ENCODE measurements at places on chromosomes 2 and 18.

DNA sequence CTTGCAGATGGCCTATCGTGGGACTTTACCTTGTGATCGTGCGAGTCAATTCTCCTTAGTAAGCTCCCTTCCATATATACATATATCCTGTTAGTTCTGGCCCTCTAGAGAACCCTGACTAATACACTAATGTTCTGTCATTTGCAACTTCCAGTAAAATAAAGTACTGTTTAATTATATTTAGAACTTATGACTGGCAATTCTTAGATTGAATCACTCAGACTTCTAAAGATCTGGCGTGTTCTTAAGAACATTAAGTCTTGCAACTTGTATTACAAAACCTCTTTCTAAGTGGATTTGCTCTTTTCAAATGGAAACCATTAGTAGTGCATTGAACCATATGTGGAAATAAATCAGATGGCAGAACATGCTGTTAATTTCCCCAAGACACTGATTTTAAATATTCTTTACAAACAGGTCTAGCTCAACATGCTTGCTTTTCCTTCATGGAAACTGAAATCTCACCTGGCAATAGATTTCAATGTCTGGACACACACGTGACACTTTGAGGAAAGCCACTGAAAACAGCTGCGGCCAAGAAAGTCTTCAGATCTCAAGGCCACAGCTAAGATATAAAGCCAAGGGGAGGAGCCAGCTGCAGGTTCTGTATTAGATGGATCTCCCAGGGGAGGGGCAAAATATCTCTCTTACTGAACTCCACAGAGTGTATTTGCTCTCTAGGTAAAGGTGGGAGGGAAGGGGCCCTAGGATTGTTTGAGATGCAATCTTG is 50.6 kb downstream of the PMAIP1 start:
- peak; percentile 50 for DNase-seq

- DNase-seq, result no peak
These were observed 245.4 kb upstream of the HDAC4 start for GRCh38 chr2:239646184-239646583.

- DNase-seq, result no peak
These were observed 77.2 kb downstream of the EIPR1 start for GRCh38 chr2:3300224-3300995.

DNA sequence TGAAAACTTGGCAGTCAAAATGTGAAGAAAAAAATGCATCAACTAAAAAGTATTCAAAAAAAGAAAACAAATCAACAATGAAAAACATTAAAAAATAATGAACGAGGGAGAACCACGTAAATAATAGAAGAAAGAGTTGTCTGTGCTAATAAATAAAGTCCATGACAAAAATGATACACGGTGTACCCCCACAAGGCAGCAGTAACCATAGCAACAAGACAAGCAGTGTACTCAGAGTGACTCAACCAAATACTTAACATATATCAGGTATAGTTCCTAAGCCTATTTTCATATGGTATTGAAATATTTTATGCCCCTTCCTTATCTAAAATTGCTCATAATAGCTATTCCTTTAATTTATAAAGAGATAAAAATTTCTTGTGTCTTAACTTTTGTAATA is 162.3 kb upstream of the TMEM200C start:
- no peak for DNase-seq

DNA sequence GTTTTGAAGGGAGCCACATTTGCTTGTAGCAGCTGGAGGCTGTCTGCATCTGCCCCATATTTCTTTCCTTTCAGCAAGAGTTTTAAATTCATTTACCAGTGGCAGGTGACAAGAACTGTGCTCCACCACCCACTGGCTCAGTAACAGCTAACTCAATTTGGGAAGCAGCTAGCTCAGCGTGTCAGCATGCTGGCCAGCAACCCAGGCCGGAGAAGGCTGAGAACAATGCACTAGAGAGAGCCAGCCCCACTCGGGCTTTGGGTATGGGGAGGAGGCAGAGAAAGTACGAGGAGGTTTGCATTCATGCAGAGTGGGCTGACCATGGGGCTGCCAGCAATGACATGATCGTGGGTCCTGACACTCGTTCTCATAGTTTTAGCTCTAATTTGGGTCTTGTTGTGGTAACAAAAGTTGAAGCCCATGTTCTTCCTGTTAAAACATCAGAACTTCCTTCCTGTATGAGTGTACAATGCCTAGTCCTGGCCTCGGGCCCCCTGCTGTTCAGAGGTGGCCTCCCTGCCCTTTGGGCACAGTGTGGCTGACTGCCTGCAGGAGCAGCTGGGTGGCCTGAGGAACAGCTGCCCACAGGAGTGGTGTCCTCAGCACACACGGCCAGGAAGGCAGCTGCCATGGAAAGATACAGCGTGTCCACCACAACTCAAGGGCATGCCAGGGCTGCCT is 23.0 kb downstream of the CDC42EP3 start:
- DNase-seq, result no peak

DNA sequence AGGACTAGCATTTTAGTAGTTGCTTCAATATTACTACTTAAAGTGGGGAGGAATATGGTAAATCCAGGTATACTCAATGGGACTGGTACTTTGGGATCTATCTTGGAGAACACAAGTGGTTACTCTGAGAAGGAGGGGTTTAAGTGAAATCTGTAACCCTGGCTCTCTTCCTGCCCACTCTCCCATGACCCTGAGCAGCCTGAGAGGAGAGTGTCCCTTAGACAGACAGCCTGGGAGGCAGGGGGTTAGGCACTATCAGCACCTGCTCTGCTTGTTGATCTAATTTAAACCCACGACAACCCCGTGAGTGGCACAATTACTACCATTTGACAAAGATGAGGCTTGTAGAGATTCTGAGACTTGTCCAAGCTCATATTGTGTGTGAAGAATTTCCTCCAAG is 395.5 kb downstream of the ALK start:
- DNase-seq, result no peak

DNA sequence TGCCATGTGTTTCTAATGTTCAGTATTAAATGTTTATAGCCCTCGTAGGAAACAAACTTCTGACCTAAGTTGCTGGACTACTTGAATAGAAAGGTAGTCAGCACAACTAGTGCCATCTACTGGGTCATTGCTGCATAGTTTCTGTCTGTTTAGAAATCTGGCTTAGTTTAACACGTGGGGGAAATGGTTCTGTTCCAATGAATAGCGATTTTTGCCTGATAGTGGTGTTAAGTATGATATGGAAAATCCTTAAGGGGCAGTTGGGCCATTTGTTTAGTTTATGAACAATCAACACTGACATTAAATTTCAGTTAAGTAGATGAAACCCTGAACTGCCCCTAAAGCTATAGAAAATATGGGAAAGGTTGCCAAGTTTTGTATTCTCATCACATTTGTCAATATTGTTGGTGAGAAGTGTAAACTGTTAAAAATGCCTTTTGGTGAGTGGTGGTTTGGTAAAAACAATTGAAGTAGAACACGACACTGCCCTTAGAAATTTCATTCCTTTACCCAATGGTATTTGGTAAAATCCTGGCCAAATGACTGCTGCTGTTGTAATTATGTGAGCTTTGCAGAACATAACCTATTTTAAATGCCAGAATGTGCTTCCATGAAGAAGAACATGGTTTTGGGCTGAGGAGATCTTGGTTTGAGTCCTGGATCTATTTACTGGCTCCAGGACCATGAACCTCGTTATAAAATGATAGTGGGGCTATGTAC is 13.2 kb downstream of the NABP1 start:
- DNase-seq, result peak; percentile 33

GRCh38 chr2:182763311-182763912 is 47.4 kb downstream of the DNAJC10 start:
- peak; percentile 42 for DNase-seq

GRCh38 chr18:47235096-47235495 is 16.4 kb downstream of the SKOR2 start:
- DNase-seq, result no peak

DNA sequence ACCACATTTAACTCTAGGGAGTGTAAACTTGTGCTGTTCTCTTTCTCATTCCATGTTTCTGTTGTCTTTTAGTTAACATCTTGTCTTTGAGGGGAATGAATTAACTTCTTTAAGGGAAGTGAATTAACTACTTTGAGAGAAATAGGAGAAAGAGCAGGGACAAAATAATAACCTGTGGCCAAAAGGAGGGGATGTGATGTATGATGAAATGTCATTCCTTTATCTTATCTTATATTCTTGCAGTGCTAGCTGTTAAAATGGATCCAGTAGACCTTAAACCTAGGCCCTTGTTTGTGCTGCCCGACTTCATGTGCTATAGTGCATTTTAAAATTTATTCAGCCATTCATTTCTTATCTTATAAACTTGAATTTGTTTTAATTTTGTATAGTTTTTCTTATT is 18.4 kb downstream of the ABI2 start:
- no peak for DNase-seq

GRCh38 chr2:168722592-168722991 is 79.8 kb upstream of the NOSTRIN start:
- DNase-seq, result no peak

DNA sequence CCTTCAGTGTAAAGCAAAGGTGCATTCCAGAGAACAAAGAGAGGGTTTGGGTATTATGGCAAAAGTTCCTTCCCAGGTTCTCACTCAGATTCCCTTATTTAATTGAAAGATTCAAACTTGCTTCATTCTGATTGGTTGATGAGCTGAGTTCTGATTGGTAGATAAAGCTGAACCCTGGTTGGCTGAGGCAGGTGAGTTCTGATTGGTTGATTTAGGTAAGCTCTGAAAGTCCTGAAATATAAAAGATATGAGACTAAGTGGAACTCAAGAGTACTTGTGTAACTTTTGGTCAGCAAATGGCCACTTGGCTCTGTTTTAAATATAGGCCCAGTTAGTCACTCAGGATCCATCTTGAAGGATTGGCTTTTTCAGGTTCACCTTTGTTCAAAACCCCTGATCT is 99.8 kb upstream of the FBXO11 start:
- no peak for DNase-seq

GRCh38 chr2:18496516-18496915 is 63.9 kb downstream of the RDH14 start:
- no peak for DNase-seq

DNA sequence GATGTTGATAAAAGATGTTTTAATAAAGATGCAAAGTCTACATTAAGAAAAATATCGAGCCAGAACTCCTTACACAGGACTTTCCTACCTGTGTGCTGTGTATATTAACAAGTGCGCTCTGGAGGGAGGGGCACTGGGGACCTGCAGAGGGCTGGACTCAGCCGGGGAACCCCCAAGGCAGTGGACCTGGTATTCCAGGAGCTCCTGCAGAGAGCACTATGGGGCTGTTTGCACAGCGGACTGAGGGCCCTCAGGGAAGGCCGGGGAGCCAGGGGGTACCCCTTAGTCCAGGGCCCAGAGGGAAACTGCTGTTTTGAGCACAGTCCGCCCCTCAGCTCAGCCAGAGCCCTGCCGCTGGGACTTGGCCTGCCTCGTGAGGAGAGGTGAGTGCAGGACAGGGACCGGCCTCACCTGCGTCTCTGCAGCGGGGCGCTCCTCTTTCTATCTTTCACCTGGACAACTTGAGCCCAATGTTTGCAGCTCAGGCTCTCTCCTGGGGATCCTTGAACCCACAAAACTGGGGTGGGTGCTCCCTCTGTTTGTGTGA is 168.4 kb downstream of the ARL4C start:
- DNase-seq, result no peak

DNA sequence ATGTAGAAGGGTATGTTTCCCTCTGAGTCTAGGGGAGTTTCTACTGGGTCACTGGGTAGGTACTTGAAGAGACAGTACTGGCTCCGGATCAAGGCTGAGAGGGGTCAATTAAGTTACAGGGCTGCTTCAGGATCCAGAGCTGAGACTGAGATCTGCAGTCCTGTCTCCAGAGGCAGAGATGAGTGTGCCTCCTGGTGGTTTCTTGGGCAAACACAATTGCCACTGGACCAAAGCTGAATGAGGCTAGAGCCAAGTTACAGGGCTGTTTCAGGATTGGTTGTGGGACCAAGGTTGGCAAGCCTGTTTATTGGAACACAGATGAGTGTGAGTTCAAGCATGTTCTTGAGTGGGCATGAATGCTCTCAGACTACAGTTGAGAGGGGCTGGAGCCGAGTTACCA is 157.9 kb downstream of the ADCYAP1 start:
- no peak for DNase-seq

- no peak for DNase-seq
These were observed 368.7 kb upstream of the CRIM1 start for GRCh38 chr2:35986871-35987270.

GRCh38 chr2:101036562-101036961 is 34.5 kb downstream of the RPL31 start:
- no peak for DNase-seq

GRCh38 chr2:226674123-226674522 is 125.5 kb downstream of the IRS1 start:
- DNase-seq, result no peak

GRCh38 chr2:70870790-70871189 is 35.2 kb upstream of the CD207 start:
- no peak for DNase-seq

GRCh38 chr2:205720451-205720902 is 38.2 kb downstream of the NRP2 start:
- DNase-seq, result no peak

GRCh38 chr18:9858642-9859041 is 27.1 kb upstream of the TXNDC2 start:
- DNase-seq, result no peak

GRCh38 chr18:7645756-7646155 is 78.6 kb downstream of the PTPRM start:
- DNase-seq, result no peak

DNA sequence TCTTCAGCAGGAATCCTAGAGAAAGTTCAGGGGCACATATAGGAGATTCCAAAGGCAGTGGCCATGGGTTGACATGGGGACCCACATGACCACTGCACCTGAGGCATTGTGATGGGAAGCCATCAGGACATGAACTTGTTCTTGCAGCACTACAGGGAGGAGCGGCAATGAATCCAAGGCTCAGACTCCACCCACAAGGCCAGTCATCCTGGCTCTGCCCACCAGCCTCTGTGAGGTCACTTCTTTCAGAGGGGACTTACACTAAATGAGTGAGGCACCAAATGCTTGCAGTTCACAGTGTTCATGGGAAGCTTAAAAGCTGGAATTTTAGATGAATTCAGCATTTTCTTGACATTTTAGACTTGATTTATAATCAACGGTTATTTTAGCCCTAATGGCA is 254.2 kb downstream of the SETBP1 start:
- no peak for DNase-seq

- DNase-seq, result no peak
These were observed 40.7 kb downstream of the TMEM163 start for GRCh38 chr2:134677856-134678756.

- no peak for DNase-seq
These were observed 8.6 kb upstream of the PLEKHM3 start for GRCh38 chr2:208033701-208034502.

- no peak for DNase-seq
These were observed 671.9 kb downstream of the SUCLG1 start for GRCh38 chr2:83787189-83787588.

DNA sequence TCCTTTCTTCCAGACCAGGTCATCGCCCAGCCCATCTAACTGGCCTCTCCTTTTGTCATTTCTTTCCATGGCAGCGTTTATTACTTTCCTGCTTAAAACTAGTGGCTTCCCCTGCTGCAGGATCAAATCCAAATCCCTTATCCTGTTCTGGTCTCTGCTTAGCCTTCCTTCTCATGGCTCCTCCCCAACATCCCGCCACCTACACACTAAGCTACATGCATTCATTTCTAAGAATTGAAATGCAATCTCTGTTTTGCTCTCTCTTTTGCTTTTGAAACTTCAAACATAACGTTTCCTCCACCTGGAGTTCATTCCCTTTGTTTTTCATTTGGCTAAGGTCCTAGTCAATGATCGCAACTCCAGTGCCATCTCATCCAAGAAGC is 18.0 kb upstream of the DPP4 start:
- no peak for DNase-seq

Measured in NCI-H1436 (cell line).